ENCODE measurements at places on chromosomes 5 and 9.

DNA sequence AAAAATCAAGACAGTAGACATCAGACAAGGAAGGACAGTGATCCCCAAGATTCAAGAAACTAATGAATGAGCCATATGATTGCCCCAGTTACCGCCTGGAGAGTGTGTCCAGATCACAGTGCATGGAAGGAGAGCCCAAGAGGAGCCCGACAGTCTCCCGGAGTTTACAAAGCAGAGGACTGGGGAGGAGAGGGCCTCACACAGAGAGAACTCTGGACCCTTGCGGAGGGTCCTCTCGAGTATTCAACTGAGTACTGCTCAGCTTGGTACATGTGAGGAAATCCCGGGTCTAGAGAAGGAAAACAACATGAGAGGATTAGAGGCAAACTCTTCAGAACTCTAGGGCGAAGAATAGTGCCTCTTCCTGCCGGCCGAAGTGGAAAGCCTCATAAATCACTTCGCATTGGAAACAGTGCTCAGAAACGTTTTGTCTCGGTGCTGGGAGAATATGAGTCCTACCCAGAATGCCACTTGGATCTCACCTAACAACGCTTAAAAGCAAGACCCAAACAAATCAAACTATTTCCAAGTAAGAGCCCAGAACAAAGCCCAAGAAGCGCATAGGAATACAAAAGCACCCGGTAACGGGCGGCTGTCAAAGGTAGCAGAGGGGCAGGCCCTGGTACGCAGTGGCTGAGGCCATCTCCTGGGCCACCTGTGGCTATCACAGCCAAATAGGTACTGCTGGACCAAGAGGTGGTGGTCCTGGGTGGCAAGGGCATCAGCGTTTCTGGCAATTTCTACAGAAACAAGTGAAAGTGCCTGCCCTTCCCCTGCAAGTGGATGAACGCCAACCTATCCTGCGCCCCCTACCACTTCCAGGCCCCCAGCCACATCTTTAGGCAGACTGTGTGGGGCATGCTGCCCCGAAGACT lies 36.0 kb downstream of the FAM78A start:
- no peak for DNase-seq

- DNase-seq = no peak
These were observed 9.7 kb upstream of the JADE2 start for GRCh38 chr5:134515801-134516200.

DNA sequence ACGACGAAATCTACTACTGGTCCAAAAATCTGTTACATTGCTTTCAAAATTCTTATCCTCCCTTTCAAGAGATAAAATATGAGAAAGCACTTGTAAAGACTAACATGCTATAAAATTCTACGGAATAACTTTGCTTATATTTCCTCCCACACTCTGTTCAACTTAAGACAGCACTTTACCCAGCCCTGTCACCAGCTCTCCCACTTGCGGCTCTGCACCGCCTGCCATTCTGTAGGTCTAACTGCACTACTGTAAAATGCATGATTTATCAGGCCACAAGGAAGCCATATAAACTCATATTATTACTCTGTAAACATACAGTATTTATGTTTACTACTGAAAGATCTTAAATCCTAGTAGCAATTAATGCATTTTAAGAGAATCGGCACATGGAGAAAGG lies 11.4 kb downstream of the CTNND2 start:
- no peak for DNase-seq

DNA sequence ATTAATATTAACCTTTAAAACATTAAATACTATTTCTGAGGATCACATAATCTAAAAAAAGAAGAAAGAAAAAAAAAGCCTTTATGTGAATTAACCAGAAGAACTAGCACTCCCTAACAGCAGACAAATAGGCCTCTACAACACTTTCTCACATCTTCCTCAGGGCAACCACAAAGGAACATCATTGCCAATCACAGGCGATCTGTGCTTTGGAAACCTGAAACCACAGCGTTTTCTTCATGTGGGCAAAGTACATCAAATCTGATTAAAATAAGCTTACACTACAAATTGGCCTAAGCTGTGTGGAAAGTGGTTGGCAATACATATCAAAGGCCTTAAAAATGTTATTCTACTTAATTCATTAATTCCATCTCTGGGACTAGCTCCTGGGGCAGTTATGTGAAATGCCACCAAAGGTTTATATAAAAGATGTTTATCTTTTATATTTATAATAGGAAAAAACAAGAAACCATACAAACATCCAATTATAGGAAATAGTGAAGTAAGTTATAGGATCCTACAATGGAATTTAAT lies 184.8 kb upstream of the TBCA start:
- DNase-seq = no peak

DNA sequence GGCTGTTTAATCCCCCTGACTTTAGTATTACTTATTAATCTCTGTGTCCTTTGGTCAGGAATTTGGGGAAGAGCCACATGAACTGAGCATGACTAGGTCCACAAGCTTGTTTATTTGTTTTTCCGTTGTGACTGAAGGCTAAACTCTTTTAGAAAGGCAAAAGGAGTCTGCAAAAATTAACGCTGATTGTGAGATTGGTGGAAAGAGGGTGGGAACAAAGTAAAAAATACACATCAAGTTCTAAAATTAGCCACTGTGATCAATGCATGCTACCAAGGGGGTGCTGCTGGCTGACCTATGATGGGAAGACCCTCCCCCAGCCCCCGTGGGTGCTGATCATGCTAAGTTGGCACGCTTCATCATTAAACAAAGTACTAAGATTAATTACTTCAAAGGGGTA lies 356.8 kb downstream of the ADGRV1 start:
- DNase-seq = no peak

DNA sequence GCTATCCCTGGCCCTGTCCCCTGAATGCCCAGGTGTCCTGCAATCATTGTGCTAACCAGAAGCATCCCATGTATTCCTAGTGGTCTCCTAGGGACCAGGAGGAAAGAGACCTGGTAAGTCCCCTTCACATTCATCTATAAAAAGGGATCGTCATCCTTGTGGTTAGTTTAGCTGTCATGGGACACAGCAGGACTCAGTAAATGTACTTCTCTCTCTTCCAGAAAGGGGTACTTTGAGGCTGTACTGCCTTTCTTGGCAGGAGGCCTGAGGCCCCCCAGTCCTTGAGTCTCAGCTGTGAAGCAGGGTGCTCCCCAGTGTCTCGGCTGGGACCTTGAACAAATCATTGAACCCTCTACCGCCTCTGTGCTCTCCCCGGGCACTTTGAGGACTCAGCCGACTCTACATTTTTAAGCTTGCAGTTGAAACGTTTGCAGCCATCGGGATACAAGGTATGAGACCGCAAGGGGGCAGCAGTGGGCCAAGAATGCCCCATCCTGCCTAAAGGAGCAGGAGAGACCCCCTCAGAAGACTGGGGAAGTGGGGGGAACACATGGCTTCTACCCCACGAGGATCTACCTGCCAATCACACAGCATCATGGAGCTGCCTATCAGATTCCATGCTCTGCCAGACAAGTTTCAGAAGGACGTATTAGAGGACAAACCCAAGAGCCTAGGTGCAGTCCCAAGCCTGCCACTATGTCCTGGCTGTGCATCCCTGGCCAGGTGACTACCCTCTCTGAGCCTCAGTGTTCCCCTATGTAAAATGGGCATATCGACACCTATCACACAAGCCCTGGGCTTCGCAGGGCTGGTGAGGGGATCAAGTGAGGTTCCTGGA lies 2.4 kb upstream of the PHYKPL start:
- peak; percentile 76 for DNase-seq

- no peak for DNase-seq
These were observed 29.5 kb downstream of the GOLPH3 start for GRCh38 chr5:32144378-32145207.

DNA sequence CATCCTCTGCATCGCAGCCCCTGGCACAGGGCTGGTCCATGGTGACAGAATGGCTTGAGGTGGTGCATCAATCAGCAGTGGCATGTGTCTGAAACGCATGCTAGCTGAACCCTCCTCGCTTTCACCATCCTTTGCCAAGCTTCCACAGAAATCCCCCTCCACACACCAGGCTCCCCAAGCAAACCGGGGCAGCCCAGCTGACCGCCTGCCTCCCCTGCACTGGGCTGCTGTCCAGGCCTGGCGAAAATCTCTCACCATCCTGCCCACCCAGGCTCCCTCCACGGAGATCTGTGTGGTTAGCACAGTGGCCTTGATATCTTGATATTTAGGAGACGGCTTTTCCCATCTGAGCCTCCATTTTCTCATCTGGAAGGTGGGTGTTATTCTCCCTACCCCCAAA lies 905 bp upstream of the HRH2 start:
- DNase-seq = no peak

DNA sequence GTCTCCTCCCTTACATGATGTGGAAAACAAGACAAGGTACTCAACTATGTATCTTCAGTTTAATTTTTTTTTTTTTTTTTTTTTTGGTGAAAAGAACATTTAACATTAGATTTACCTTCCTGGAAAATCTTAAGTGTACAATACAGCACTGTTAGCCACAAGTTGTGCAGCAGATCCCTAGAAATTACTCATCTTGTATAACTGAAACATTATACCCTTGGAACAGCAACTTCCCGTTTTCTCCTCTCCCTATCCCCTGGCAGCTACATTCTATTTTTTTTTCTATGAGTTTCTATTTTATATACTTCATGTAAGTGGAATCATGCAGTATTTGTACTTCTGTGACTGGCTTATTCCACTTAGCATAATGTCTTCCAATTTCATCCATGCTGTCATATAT lies 421.9 kb upstream of the FTMT start:
- DNase-seq = no peak

DNA sequence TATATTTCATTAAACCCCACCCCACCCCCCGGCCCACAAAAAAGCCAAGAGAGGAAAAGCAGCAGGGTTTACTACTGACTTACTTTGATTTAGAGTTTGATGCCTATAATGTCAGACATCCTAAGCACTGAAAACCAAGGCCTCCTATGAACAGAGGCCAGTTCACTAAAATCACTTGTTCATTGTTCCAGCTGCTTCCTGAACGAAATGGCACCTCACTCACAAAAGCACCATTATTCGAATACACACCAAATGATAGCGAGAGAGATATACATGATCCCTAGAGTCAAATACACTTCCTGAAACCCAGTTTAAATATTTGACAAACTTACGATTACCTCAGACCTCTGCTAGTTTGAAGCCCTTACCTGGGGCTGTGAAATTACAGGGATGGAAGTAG lies 66.6 kb downstream of the LPAR1 start:
- DNase-seq = no peak

DNA sequence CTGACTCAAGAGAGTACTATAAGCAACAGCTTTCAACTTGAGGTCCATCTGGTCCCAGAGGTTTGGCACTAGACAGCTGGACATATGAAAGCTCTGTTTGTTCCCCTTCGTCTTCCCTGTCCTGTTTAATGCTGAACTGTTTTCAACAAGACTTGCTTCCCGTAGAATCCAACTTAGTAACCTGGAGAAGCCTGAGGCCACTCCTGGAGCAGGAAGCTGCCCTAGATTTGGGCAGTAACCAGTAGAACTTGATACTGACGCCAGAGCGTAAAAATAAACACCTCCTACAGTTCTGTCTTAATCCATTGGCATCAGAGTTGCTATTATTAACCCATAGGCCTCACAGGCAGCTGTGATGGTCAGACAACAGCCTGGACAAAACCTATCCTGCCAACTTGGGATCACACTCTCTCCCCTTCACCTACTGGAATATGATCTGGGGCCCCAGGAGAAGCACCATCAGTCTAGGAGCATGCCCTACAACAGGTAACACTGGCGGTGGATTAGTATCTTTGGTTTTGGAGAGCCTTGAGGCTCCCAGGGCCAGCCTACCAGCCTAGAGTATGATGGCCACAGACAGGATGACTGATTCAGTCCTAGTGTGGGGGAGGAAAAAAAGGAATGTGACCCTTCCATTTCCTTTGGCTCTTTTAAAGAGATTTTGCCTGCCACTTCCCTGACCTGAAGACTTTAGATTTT lies 29.2 kb downstream of the RUSC2 start:
- peak; percentile 58 for DNase-seq

DNA sequence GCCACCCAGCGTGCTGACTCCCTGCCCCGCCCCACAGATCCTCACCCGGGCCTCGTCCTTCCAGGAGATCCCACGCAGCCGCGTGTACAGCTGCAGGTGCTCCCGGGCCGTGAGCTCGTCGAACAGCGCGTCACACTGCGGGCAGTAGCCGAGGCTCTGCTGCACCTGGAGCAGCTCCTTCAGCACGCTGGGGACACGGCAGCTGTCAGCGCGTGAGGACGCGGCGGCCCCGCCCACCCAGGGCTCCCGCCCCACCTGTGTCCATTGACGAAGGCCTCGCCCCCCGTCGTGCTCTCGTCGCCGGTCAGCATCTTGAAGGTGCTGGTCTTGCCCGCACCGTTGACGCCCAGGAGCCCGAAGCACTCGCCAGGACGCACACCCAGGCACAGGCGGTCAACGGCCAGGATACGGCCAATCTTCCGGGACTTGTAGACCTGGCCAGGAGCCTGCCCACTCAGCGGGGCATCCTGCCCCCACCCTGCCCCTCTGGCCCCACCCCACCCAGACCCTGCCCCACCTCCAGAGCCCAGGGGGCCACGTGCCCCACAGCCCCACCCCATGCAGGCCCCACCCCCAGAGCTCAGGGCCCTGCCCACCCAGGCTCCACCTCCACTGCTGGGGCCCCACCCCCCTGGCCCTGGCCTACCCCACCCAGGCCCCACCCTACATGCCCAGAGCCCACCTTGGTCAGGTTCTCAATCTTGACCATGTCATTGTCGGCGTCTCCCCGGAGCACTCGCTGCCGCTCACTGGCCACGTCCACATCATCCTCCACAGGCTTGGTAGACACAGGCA lies 13.8 kb upstream of the CLIC3 start:
- no peak for DNase-seq

DNA sequence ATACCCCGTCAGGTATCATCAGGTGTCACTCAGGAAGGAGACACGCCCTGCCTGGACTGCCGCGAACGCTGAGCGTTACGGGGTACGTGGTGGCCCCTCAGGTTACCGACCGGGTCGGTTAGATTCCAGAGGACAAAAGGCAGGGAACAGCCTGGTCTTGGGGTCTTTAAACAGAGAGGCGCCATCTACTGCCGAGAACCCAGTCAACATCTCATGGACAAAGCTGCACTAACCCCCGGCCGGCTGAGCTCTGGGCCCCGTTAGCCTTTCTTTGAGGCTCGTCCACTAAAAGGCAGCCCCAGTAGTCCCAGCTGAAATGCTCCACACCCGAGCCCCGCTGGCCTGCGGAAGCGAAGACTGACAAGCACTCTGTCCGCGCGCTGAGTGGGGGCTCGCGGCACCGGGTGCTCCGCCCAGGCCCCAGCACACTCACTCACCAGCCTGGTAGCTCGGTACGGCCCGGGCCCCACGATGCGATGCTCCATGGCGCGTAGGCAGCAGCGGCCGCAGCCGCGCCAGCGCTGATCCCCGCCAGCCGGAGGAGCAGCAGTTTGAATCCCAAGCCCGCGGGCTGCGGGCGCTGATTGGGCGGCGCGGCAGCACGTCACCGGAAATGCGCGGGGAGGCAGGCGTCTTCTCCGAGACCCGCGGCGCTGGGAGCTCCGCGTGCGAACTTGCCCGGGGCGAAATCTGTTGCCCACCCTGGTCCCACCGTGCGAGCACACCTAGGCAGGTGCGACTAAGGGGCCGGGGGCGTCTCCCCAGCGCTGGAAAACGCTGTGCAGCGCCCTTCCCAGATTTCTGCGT lies at the start of gene DEPDC1B:
DEPDC1B (minus strand) TSS at position 558 of the 807 bp plus-strand sequence; CDS start at position 485, 73 bp downstream.
- peak; percentile 90 for DNase-seq

GRCh38 chr5:76952795-76953536 lies at the start of gene CRHBP:
Gene CRHBP (plus strand): TSS chr5:76953045. CDS start chr5:76953135, 90 bp downstream.
- DNase-seq = no peak

- peak; percentile 68 for DNase-seq
These were observed 44.3 kb downstream of the GARNL3 start for GRCh38 chr9:127308652-127309434.
